ENCODE measurements at places on chromosomes 7 and 10.

DNA sequence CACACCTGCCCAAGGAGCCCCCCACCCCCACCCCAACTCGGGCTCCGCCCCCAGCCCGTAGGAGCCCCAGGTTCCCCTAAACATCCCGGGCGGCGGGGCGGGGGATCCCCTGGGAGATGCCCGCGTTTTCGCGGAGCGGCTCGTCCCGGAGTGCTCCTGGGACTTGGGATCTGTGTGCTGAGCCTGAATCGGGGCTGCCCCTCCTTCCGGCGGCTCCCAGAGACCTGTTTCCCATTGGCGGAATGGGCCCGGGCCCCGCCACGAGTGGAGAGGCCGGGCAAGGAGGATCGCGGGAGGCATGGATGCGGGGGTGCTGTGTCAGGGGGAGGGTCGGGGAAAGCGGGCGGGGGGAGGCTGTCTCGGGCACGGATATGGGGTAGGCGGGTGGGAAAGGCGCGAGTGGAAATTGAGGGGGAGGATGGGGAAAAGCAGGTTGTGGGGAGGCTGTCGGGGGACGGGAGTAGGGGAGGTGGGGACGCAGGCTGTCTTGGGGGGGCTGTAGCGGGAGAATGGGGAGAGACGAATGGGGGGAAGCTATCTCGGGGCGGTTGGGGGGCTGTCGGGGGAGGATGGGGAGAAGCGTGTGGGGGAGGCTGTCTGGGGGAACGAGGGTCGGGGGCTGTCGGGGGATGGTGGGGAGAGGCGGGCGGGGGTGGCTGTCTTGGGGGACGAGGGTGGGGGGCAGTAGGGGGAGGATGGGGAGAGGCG lies 572 bp upstream of the BHLHA15 start:
- DNase-seq: no peak

- no peak for DNase-seq
These were observed 43.8 kb downstream of the MYO1G start for GRCh38 chr7:44935016-44935415.

DNA sequence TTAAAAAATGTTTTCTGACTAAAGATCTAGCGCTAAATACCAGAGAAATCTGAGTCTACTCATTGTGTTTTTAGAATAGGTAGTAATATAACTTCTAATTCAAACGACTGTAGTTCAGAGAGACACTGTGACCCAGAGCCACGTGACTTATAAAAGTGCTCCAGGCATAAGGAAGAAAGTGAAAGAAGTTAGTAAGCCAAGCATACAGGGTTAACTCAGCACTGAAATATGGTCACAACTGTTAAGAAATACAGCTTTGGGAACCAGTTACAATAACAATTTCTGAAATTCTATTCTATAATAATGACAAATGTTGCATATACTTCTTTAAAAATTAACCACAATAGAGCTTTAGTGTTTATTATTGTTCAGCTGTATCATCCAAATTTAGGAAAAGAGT lies 119.1 kb downstream of the TFEC start:
- DNase-seq: no peak

DNA sequence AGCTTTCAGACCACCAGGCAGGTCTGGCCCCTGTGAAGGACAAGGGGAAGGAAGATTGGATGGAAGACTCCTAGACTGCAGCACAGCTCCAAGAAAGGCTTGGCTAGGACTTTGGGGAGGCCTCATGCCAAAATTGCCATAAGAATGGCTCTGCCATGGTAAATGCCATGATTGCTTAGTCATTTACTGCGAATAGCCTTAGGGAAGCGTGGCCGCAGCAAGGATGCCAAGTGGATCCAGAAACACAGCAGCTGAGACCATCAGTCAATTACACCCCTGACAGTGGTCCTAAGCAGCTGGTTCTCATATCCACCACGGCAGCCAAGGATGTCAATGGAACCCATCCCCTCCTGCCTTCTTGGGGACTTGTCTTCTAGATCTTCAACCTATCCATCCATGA lies 88.2 kb upstream of the AUTS2 start:
- DNase-seq: no peak

DNA sequence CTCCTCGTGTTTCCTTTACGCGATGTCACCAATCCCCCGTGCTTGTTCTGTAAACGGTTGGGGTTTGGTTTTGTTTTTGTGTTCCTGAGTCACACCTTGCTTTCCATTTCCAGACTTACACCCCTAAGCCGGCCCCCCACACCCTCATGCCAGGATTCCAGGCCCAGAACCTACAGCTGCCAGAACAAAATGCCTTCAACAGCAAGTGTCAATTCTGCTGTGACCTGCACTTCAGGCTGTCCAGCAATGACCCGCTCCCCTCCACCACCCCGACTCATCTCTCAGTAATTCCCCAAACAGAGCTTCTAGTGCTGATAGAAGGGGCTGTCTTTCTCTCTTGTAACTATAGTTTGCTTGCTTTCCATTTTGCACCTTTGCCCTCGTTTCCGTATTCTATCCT lies 722.1 kb upstream of the CELF2 start:
- no peak for DNase-seq
